Stimulated activated naive CD4-positive, alpha-beta T cell (primary cell): ENCODE measurements at places on chromosomes 6 and 20.
A peak's percentile ranks its signal among the peaks of the same experiment; 100 is the strongest.

DNA sequence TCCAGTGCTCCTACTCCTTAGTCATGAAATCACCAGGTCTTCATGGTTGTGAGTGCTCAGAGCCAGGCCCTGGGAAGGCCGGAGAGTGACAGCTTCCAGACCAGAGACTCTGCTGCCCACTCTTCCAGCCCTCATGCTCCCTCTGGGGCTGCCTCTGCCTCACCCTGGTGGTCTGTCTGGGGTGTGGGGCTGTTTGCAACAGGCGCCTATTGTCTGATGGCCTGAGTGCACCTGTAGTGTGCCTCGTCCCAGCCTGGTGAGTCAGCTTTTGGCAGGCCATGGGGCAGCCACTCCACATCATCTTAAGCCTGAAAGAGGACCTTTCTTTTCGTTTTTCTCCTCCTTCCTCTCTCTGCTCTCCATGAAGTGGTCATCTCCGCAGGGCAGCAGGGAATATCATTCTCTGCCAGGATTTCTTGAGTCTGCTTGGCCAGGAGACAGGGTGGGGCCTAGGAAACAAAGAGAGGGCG is 173.8 kb downstream of the VEGFA start:
- no peak for DNase-seq

- DNase-seq: no peak
Measured at GRCh38 chr6:106608080-106608668, 21.1 kb downstream of the RTN4IP1 start.

DNA sequence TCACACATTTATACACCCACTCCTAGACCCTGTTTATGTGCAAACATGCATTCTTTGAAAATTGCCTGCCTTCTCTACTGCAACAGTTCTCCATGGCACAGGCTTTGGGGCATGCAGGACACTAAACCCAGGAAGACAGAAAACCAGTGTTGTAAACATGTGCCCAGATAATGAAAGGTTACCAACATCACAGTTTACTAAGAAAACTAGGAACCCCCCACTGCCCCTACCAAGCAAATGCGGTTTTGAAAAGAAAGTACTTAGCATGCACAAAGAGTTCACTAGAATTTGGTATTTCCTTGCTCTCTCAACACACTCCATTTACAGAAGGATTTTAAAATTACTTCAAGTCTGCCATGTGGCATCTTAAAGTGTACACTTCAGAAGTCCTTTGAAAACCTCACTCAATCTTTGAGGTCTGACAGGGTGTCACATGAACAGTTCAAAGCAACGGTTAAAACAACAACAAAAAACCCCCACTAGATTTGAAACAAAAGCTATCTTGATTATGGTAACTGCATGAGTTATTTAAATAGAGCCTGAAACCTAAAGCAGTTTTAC is 245.0 kb downstream of the GMPR start:
- peak; percentile 69 for DNase-seq

DNA sequence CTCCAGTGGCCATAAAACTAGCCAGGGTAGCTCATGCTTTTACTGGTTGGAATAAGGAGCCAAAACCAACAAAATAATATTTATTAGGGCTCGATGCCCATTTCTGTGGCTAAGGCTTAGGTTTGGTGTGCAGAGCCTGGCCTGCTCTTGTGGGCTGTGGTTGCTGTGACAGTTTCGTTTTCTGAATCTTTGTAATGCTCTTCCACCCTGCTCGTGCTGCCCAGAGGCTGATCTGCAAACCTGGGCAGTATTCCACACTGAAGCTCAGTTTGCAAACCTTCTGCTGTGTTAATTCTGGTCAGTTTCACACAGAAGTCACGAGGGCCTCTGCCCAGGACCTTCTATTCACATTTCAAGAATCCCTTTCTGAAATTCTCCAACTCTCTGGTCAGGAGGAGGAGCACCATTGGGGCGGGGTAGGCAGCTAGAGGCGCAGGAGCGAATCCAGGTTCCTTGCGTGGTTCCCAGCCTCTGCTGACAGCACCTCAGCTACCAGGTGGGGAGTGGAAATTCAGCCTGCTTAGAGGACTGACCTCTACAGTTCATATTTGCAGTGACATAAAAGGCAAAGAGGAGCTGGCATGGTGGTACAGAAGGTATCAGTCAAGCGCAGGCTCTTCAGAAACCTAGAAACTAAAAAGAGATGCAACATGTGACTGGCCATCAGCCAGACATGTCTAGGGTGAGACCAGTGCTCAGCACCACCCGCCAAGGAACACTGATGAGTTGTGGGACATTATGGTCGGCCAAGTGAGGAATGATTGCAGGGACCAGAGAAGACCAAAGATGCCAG is 14.3 kb upstream of the C20orf144 start:
- no peak for DNase-seq

GRCh38 chr6:130982941-130983456 is 80.0 kb downstream of the EPB41L2 start:
- no peak for DNase-seq

DNA sequence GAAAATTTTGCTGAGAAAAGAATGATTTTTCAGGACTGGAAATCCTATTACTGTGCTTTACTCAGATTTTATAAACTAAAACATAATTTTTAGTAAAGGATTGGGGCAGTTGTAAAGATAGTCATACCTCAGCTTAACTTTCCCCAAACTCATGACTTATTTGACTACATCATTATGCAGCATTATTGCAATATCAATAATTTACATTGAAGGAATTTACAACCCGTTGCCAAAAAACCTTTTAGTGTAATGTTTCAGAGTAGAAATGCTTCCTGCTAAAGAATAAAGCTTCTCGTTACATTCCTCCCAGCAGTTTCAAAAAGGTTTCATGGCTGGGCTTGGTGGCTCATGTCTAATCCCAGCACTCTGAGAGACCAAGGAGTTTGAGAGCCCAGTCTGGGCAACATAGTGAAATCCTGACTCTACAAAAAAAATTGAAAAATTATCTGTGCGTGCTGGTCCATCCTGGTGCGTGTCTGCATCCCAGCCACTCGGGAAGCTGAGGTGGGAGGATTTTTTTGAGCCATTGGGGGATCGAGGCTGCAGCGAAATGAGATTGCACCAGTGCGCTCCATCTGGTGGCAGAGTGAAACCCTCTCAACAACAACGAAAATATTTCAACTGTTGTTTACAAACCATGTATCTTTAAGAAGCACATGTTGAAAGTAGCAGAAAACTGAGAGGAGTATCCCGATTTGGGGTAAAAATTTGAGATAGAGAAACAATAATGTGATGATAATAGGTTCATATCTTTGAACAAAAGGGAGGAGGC is 4.4 kb downstream of the AMD1 start:
- DNase-seq: peak; percentile 12

DNA sequence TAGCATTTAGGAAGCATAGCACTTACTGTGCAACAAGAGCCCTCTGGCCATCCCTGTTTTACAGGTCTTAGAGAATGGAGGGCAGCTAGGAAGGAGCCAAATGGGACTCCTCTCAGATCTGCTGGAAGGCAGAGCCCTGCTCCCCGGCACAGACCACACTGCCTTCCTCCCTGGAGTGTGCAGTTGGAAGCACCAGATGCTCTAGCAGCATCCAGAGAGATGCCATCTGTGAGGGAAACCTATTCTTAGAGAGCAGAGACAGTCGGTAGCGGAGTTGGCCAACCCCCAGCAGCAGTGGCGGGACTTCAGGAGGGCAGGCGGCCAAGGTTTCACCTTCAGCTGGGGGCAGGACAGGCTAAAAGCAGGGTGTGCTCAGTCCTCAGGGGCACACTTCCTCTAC is 16.7 kb upstream of the E2F1 start:
- DNase-seq: no peak

- no peak for DNase-seq
Measured at GRCh38 chr6:110944681-110945151, 13.8 kb upstream of the GTF3C6 start.

GRCh38 chr6:70884074-70884983 is 72.5 kb downstream of the B3GAT2 start:
- DNase-seq: peak; percentile 1

GRCh38 chr6:42045538-42046460 is 4.5 kb upstream of the TAF8 start:
- DNase-seq: peak; percentile 86

DNA sequence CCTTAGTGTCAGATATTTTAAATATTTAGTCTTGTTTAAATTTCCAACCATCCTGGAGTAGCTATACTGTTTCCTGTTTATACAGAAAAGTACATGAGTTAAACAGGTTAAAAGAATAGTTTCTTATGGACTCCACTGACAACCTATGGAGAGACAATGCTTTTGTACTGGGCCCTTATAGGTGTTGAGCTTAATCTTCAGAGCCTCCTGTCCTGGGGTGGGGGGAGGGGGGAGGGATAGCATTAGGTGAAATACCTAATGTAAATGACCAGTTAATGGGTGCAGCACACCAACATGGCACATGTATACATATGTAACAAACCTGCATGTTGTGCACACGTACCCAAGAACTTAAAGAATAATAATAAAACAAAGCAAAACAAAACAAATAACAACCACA is 322.9 kb downstream of the GRIK2 start:
- no peak for DNase-seq

- DNase-seq: no peak
Measured at GRCh38 chr20:8126841-8127378, 5.2 kb upstream of the PLCB1 start.

GRCh38 chr20:44502968-44503367 is 18.9 kb downstream of the SERINC3 start:
- DNase-seq: no peak

- no peak for DNase-seq
Measured at GRCh38 chr6:126071000-126071647, 84.8 kb downstream of the TRMT11 start.

GRCh38 chr20:60200305-60200918 is 242.2 kb downstream of the CDH26 start:
- no peak for DNase-seq

- no peak for DNase-seq
Measured at GRCh38 chr20:33858666-33859065, 47.5 kb downstream of the CHMP4B start.

GRCh38 chr6:46755865-46756264 is 9.1 kb downstream of the ANKRD66 start:
- no peak for DNase-seq

DNA sequence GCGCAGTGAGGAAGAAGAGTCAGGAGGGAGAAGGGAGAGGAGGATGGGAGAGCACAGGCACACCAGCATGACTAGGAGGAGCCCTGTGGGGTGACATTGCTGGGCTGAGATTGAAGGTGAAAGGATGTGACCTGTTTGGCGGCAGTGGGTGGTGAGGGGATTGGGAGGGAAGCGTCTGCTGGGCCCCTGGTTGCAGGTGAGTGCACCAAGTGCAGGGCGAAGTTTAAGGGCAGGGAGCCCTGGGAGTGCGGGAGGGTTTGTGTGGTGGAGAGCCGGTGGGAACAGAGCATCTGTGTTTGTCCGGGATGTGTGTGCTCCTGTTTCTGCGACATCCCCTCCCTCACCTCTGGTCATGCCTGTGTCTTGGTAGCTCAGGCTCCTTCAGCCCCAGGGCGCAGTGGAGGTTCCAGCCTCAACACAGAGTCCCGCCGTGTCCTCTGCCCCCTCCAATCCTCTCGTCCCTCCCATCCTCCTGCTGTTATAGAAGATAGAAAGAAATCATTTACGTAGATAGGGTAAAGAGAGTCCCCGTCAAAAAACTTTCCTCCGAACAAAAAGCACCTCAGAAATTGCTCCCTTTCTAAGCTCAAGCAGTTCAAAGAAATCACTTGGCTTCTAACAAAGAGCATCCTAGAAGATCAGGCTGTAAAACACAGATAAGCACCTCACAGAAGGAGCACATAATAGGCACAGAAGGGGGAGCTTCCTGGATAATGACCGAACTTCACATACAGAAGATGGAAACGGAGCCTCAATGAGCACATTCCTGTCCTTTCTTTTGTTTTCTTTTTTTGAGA is 25.0 kb downstream of the ULBP1 start:
- no peak for DNase-seq

GRCh38 chr20:48407710-48408109 is 420.1 kb downstream of the PREX1 start:
- no peak for DNase-seq

- no peak for DNase-seq
Measured at GRCh38 chr6:3357678-3358077, 98.9 kb downstream of the PSMG4 start.

DNA sequence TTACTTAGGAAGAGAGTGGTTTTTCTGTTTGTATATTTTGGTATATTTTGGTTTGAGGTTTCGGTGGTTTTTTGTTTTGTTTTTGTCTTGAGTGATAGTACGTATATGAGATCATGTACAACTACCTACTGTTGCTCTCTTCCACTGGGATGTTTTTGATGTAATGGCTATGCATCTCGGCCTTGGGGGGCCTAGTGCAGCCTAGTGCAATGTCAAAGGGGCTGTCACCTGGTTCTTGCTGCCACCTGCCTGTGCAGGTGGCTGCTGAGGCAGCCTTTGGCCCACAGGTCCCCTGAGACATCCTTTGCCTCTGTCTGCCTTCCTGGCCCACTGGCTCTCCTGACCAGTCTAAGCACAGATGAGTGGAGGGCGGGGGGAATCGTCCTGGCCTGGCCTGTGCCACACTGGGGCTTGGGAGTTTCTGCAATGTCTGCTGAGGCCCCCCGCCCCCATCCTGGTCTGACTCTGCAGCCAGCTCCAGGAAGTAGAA is 546.6 kb downstream of the CD83 start:
- no peak for DNase-seq

DNA sequence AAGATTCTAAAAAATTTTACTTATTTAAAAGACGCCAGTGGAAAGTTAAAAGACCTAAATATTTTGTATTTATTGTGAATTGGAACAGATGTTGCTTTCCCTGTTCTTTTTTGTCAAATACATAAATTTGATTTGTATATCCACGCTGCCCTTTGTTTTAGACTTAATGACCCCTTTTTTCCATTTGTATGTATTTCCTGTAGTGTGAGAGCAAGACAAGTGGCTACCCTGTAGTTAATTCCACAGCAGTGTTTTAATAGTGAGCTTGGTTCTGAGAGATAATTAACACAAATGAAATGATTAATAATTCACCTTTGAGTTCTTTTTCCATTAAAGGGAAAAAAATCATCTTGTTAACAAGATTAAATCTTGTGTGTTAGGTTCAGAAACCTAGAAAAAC is 16.6 kb downstream of the SH3BGRL2 start:
- no peak for DNase-seq

DNA sequence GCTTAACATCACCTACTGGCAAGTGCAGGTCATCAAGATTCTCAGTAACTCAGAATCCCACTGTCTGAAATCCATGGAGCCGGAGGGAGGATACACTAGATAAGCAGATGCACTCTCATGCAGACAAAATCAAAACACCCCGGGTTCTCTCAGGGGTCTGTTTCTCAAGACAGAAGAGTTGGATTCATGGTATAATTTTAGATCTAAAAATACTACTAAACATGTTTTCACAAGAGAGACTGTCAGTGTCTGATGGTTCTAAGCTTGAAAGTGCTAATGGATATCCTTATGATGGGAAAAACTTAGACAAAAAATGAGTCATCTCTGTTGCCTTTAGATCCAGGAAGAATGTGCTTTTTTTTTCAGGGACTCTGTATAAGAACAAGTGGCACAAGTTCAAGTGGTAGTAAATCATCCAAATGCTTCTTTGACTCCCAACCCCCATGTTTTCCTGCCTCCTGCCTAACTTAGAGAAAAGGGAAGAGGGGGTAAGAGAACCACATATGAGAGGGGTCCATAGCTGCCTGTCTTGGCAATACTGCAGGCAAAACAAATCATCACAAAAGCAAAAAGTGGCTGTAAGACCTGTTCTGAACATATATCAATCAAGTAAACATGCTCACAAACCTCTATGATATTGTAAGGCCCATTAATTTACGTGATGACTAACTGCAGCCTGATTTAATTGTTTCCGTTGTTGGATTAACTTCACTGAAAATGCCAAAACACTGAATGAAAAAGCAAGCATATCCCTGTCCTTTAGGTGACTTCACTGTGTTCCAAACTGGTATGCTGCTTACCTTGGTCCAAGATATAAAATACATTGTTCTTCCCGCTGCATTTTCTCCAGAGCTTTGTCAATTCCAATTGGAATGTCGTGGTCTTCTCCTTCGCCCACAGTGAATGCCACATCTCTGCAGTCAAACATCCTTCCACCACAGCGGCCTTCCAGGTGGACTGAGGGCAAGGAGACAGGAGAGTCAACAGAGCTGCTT is 84.0 kb upstream of the TULP1 start:
- no peak for DNase-seq
